Brain microvascular endothelial cell (primary cell): ENCODE measurements at places on chromosomes 3 and 15.
A peak's percentile ranks its signal among the peaks of the same experiment; 100 is the strongest.

DNA sequence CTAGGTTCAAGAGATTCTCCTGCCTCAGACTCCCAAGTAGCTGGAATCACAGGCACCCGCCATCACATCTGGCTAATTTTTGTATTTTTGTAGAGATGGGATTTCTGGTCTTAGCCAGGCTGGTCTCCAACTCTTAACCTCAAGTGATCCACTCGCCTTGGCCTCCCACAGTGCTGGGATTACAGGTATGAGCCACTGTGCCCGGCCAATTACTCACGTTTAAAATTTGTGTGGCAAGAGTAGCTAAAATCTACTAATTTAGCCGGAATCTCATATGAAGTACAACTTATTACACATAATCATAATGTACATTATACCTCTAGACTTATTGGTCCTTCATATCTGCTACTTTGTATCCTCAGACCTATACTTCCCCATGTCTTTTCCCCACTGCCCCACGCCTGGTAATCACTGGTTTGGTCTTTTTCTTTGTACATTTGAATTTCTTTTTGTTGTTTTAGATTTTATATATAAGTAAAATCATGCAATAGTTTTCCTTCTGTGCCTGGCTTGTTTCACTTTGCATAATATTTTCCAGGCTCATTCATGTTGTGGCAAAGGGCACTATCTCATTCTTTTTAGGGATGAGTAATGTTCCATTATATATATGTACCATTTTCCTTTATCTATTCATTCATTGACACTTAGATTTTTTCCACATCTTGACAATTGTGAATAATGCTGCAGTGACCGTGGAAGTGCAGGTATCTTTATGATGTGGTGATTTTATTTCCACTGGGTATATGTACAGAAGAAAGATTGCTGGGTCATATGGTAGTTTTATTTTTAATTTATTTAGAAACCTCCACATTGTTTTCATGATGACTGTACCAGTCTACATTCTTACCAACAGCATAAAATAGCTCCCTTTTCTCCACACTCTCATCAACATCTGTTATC is 605.0 kb upstream of the CBLB start:
- DNase-seq: no peak

GRCh38 chr3:135891121-135891520 is 74.4 kb upstream of the PPP2R3A start:
- no peak for DNase-seq

DNA sequence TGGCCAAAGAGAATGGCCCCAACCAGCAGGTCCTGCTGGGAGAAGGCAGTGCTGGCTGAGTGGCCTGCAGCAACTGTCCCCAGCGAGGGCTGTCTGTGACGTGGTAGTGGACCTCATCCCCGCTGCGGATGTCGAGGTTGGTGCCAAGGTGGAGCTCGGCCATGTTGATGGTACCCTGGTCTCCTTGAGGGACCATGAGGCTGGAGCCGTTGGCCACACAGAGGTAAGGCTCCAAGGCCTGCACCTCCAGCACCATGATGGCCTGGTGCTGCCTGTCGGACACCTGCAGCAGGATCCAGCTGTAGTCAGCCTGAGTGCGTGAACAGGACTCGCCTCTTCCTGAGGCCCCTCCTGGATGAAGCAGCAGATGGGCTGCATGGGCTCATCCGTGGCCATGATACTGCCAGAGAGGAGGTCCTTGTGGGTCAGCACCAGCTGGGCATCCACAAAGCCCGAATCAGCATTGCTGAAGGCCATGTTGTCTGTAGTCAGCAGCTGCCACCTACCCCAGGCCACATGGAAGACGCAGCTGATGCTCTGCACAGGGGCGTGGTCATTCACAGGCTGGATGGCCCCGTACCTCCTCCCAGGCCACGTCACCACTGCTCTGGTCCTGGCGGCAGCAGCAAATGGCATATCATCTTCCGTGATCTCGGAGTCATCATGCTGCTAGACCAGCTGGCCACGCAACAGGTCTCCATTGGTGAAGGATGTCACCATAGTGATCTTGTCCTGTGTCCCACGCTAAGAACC is 167.5 kb downstream of the GOLGA6L4 start:
- DNase-seq: no peak

DNA sequence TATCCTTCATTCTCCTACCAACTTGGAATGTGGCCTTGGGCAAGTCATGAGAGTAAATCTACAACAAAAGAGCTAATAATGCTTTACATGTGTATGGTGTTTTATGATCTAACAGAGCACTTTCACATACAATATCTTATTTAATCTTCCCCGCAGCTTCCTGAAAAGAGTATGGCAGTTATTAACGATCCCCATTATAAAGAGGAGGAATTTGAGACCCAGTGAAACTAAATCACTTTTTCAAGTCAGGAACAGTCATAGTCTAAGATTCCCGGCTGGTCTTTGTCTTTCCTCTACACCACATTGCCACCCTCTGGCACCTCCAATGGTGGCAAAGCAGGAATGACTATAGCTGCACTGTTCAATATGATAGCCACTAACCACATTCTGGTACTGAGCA is 69.7 kb upstream of the CMSS1 start:
- DNase-seq: peak; percentile 24

DNA sequence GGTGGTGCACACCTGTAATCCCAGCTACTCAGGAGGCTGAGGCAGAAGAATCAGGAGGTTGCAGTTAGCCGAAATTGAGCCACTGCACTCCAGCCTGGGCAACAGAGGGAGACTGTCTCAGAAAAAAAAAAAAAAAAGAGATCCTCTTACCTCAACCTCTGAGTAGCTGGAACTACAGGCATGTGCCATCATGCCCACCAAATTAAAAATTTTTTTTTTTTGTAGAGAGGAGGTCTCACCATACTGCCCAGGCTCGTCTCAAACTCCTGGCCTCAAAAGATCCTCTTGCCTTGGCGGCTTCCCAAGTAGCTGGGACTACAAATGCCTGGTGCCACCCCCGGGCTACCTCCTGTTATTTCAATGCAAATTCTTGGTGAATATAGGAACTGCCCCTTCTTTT is 1.5 kb downstream of the UMPS start:
- DNase-seq: no peak

DNA sequence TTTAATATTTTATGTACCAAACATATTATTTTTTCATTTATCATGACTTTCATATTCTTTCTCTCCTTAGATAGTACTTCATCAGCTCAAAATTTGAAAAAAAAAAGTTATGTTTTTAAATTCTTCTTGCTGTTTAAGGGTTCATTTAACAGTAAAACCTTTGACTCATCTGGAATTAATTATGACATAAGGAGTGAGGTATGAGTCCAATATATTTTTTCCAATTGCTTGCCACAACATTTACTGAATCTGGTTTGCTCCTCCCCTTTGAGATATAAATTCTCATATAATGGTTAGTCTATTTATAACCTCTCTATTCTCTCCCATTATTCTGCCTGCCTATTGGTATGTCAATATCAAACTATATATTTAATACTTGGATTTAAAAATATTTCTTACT is 387.8 kb downstream of the TUSC7 start:
- no peak for DNase-seq

DNA sequence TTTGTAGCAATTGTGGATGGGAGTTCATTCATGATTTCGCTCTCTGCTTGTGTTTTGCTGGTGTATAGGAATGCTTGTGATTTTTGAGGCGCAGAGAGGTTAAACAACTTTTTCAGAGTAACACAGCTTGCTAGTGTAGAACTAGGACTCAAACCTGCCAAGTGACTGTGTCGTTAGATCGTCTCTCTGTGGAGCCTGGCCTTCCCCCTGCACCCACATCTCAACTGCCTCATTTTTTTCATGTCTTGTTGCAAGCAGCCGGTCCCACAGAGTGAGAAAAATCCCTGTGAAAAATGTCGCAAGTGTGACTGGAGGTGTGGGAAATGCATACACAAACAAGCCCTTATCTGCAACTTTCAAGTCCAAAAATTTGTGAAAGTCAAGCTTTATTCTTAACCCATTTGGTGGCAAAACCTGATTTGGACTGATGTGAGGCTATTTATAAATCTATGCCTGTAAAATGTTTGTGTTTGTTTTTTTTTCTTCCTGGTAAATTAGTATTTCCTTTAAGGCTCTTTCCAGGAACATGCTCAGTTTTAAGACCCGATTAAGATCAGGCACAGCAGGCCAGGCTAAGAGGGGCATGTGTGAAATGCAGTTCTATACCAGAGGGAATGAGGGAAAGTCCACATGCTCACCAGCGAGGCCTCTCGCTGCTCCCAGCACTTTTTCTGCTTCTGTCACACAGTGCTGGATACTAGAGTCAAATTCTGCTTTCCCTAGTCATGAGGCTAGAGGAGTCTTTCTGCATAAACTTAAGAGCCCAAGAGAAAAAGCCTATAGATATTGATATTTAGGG is 25.8 kb downstream of the ST6GAL1 start:
- DNase-seq: peak; percentile 14

- no peak for DNase-seq
Measured at GRCh38 chr3:166743481-166744134, 636.5 kb downstream of the ZBBX start.

- no peak for DNase-seq
Measured at GRCh38 chr15:22257047-22258008, 177.0 kb downstream of the OR4M2 start.

DNA sequence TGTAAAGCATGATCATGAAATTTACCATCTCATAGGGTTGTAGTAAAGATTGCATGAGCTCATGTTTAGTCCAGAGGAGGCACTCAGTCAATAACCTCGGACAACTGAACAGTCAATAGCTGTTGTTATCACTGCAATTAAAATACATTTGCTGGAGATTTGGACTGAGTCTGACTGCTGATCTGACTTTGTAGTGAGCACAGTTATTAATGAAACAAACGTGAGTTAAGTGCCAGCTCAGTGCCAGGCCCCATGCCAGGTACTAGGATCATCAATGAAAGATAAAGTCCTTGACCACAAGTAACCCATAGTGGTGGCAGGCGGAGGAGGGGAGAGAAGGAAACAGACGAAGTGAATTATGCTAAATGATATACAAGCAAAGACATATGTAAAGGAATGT is 43.7 kb upstream of the PRICKLE2 start:
- no peak for DNase-seq

DNA sequence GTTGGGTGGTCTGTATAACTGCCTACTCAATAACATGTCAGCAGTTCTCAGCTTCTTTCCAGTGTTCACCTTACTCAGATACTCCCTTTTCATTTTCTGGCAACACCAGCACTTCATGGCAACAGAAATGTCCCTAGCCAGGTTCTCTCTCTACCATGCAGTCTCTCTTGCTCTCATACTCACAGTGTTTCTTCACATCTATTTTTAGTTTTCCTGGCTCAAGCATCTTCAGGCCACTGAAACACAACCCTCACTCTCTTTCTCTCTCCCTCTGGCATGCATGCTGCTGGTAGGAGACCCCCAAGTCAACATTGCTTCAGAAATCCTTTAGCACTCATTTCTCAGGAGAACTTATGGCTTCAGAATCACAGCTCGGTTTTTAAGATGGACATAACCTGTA is at the start of gene CAPN3:
CAPN3 (plus strand) TSS at position 253 of the 400 bp plus-strand sequence. CDS start 305 bp downstream, outside the sequence.
- no peak for DNase-seq
